ENCODE measurements at places on chromosomes 4 and X.

GRCh38 chrX:56554870-56555269 lies 8.6 kb upstream of the UBQLN2 start:
- DNase-seq = no peak

GRCh38 chrX:87571964-87572363 lies 54.4 kb downstream of the KLHL4 start:
- no peak for DNase-seq

- no peak for DNase-seq
These were observed 16.8 kb downstream of the KDM6A start for GRCh38 chrX:44889824-44890223.

DNA sequence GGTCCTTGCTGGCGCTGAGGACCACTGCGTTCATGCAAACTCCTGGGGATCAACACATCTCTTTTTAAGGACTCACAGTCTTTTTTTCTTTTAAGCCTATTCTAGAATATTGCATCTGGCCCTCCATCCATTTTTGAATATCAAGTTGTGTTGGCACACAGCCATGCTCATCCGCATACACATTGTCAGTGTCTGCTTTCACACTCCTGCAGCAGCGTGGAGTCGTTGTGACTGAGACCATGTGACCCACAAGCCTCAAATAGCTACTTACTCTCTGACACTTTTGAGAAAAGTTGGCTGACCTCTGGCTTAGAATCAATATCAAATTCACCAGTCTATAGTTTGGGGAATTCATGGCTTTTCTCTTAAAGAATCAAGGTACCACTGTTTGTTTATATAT lies 191.8 kb upstream of the S100G start:
- DNase-seq = peak; percentile 3

GRCh38 chrX:116246261-116246660 lies 75.7 kb downstream of the AGTR2 start:
- DNase-seq = no peak

DNA sequence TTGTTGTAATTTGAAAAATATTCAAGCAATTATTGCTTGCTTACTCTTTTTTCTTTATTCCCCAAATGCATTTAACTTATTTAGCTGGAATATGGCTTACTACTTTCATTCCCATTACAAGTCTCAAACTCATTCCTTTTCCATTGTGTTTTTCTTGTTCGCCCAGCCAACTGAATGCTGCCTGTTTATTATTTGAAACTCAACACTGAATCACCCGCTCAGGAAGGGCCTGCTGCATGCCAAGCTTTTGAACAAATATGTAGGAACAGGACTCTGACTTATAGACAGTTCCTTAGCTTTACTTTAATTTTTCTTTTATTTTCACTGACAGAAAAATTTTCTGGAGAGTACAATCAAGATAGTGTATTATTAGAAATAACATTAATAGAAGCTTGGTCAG lies 12.9 kb downstream of the PCDH18 start:
- no peak for DNase-seq

GRCh38 chr4:111628437-111628836 lies 516.8 kb upstream of the FAM241A start:
- no peak for DNase-seq

DNA sequence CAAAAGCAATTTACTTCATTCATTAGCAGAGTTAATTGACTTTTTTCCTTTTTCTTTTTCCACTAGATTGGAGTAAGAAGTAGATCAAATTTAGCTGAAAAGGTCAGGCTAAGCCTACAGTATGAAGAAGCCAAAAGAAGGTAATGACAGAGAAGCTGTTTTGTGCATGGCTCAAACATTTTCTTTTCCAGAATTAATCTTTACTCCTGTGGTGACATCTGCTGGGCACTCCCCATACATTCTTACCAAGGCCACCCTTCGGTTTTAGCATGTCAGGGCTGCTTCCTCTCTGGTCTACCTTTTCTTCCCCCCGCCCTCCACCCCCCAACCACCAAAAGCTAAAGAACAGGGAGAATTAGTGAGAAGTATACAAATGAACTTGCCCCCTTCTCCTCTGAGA lies 70.2 kb downstream of the CLDN22 start:
- DNase-seq = peak; percentile 51

DNA sequence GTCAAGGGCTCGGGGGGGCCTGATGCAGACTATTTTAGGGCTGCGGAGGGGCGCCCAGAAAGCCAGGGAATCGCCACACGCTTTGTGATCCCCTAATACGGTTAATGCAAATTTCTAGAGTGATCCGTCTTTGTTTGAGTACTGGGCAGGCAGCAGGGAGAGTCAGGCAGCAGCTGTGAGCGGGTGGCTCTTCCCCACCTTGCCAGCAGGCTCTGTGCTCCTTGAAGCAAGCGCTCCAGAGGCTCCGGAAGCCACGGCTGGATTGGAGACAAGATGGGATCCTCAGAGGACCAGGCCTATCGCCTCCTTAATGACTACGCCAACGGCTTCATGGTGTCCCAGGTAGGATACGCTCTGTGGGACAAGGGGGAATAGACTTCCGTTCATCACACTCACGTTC lies at the start of gene ASMT:
Gene ASMT (plus strand): TSS at position 133 of the 400 bp plus-strand sequence. CDS start 141 bp downstream, at position 274.
- no peak for DNase-seq

DNA sequence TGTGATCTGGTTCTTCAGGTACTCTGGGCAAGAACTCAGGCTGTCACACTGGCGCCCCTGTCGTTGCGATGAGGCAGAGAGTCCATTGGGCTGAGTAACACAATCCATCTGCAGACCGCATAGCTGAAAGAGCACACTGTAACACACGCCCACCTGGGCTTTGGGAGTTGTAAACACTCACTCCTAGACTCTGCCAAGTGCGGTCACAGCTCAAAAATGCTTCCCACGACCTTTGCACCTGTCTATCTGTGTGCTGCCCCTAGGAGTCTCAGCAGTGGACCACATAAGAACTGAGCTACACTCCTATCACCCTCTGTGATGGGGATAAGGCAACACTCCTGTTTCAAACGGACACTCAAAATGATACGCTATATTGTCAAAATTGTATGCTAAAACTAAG lies 2028.3 kb downstream of the PCDH7 start:
- DNase-seq = no peak

GRCh38 chrX:70174754-70175153 lies 2.5 kb upstream of the DGAT2L6 start:
- no peak for DNase-seq

- no peak for DNase-seq
These were observed 16.9 kb upstream of the WAS start for GRCh38 chrX:48666649-48667048.

- no peak for DNase-seq
These were observed 869.5 kb upstream of the EPHA5 start for GRCh38 chr4:66539745-66540144.

DNA sequence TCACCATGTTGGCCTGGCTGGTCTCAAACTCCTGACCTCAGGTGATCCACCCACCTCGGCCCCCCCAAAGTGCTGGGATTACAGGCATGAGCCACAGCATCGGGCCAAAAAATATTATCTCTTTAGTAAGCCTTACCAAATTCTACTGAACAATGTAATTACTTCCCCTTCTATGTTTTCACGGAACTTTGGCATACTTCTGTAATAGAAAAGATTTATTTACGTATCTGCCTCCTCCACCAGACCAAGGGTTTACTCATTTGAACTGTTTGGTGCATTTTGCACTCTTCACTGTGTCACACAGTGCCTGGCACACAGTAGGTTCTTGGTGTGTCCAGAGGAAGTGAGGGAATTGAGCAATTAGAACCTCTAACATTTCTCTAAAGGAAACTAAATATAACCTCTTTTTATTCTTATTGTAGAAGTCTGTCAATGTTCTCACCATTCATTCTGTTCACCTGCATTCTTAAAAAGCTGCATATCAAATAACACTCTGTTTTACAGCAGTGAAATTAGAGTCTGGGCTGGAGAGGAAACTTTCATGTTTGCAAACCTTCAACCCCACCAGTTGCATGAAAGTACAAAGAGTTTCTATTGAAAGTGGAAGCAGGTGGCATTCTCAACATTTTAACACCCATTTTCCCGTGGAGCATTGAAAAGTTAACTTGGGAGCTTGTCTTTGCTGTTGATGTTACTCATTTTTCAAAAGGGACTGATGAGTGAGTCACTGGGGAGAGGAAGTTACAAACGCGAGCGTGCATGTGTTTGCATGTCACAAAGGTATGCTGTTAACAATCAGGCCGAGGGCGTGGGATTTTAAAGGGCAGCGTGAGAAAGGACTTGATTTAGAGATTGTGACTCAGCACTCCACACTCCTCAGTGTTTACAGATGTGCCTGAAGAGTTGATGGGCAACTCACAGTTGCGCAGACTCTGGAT lies 314.1 kb downstream of the STK32B start:
- DNase-seq = peak; percentile 69

DNA sequence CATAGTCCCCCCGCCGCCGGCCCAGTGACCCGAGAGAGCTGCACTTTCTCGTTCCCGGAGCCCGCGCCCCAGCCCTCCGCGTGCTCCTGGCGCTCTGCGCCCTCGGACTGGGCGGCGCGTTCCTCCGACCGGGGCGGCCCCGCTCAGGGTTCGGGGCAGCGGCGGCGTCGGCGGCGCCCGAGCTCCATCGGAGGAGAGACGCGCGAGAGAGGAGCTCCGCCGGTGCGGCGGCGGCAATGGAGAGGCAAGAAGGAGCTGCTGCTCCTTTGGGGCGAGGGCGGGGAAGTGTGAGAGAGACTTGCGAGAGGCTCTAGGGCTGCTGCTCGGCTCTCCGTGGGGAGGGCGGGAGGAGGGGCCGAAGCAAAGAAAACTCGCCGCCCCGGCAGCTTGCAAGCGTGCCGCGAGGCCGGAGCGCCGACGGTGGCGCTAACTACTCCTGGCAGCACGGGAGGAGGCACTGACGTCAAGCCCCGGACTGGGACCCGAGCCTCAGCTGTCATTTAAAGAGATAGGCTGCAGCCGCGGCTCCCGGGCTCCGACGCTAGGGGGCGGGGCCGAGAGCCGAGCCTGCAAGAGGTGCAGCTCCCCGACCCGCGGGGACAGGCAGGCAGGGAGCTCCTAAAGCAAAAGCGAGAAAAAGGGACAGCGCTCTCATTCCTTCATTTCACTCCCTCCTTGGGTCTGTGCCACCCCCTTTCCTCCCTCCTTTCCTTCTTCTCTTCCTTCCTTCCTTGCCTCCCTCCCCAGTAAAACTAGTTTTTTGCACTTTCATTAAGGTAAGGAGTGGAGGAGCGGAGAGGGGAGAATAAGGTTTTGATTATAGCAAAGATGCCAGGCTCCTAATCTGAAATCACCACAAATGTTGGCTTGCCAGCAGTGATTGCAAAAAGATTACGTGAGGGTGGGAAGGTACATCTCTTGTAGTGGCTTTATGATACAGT lies at the start of gene KCTD8:
Gene KCTD8 (minus strand): TSS at position 289 of the 941 bp plus-strand sequence.
- DNase-seq = peak; percentile 65

GRCh38 chrX:96314985-96315384 lies 369.7 kb upstream of the DIAPH2 start:
- no peak for DNase-seq

GRCh38 chr4:148448141-148448540 lies 5.9 kb upstream of the NR3C2 start:
- no peak for DNase-seq

- DNase-seq = no peak
These were observed 273.3 kb downstream of the DKK2 start for GRCh38 chr4:106762666-106763443.

GRCh38 chrX:85065512-85066198 lies 62.0 kb downstream of the APOOL start:
- no peak for DNase-seq

GRCh38 chrX:133937022-133937421 lies 48.4 kb downstream of the GPC3 start:
- DNase-seq = no peak

DNA sequence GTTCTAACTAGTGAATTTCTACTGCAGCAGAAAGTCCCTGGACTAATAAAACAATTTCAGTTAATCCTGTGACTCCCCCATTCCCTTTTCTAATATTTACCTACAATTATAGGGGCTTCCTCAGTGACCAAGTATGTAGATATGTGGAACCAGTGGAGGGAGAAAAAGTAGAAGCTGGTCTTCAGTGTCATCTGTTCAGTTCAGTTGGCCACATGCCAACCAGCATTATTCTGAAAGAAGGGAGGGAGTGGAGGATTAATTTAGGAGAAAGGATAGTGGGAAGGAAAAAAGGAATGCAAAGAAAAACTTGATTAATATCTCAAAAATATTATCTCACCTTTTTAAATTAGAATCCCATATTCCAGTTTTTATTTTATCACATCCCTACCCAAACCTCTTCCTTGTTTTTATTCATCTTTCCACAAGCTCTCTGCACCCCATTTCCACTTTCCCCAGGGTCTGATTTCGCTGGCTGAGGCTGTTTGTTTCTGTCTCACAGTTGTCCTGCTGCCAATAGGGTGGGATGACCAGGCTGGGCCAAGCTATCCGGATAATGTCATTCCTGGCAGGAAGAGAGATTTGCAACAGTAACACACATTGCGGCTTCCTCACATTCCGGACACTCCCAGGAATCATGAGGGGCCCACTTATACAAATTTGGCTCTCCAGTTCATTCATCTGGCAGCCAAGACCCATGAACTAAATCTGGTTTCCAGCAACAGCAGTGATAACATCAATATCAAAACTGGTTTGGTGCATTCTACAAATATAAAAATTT lies 24.6 kb upstream of the ANTXR2 start:
- DNase-seq = no peak

- peak; percentile 10 for DNase-seq
These were observed 1.2 kb downstream of the DCAF12L2 start for GRCh38 chrX:126164689-126165400.

- no peak for DNase-seq
These were observed 306.1 kb upstream of the FAM241A start for GRCh38 chr4:111839141-111839540.

DNA sequence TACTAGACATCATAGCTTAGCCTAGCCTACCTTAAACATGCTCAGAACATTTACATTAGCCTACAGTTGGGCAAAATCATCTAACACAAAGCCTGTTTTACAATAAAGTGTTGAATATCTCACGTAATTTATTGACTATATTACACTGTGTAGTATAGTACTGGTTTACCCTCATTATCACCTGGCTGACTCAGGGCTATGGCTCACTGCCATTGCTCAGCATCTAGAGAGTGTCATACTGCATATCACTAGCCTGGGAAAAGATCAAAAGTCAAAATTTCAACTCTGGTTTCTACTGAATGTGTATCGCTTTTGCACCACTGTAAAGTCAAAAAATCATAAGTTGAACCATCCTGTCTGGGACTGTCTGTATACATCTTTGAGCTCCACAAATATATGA lies 78.6 kb downstream of the CEP44 start:
- no peak for DNase-seq

DNA sequence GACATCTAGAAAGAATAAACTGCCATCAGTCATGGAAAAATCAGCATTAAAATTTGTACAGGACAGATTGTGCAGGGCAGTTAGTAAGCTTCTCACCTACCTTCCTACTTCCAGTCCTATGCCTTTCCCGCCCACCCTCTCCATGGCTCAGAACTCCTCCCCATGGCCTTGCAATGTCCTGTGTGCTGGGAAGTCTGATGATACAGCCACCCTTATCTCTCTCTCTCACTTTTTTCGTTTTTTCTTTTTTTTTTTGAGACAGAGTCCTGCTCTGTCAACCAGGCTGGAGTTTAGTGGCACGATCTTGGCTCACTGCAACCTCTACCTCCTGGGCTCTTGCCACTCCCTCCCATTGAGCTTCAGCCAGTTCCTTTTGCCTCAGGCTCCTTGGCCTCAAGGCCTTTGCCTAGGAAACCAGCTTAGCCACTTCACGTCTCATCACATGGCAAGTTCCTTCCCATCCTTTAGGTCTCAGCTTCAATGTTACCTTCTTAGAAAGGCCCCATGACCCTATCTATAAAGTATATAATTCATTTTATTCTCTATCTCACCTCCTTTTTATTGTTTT lies 259.7 kb downstream of the NKX6-1 start:
- DNase-seq = no peak
